ENCODE measurements at places on chromosomes 13 and 19. TPM values are rescaled to one million over a fixed set of nuclear protein-coding genes. Genes with fewer than 3 reads are reported as not detected.

- H3K27me3 ChIP-seq, result no peaks in the 10 kb centered on the region
- no peak overlapping the region for H3K4me3 ChIP-seq
- peaks cover 15% of the 10 kb centered on the region for H3K36me3 ChIP-seq
- no peak for DNase-seq
Measured at GRCh38 chr13:100102042-100102441, 13.1 kb downstream of the PCCA start.

DNA sequence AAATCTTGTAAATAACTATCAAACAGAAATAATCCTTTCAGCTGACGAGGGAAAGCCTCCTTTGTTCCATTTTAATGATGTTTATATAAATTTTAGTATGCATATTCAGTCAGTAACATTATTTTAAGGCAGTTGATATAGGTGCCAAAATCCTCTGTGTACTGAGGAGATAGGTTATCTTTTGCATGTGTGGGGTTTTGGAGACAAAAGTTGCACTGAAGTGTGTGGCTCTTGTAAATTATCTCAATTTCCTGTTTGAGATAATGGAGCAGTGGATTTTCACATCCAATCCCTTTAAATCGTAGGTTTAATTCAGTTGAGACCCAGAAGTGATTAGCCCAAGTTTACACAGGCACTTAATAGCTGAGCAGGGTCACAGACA is 106.6 kb downstream of the RGCC start:
- H3K4me3 ChIP-seq, result no peak overlapping the region
- no peak overlapping the region for H3K27ac ChIP-seq
- H3K36me3 ChIP-seq, result peaks cover 9% of the 10 kb centered on the region
- H3K27me3 ChIP-seq, result peaks cover 7% of the 10 kb centered on the region
- DNase-seq, result no peak
- peaks cover 50% of the 10 kb centered on the region for H3K4me1 ChIP-seq

SLITRK5 gene
- not detected for total RNA-seq

GRCh38 chr13:32316028-32316339 is 676 bp downstream of the BRCA2 start:
- H3K27me3 ChIP-seq, result no peaks in the 10 kb centered on the region
- peak overlapping the region; percentile 93 for H3K4me3 ChIP-seq
- H3K36me3 ChIP-seq, result no peaks in the 10 kb centered on the region
- no peak for DNase-seq
- H3K4me1 ChIP-seq, result peaks cover 17% of the 10 kb centered on the region

GRCh38 chr13:62525652-62526051 is 1110.0 kb upstream of the PCDH20 start:
- no peak for DNase-seq
- H3K4me3 ChIP-seq, result no peak overlapping the region
- no peaks in the 10 kb centered on the region for H3K4me1 ChIP-seq
- no peak overlapping the region for H3K27ac ChIP-seq
- no peaks in the 10 kb centered on the region for H3K27me3 ChIP-seq

GRCh38 chr13:19090495-19090894 is 91.1 kb downstream of the TUBA3C start:
- peaks cover 10% of the 10 kb centered on the region for H3K36me3 ChIP-seq
- no peak for DNase-seq
- no peaks in the 10 kb centered on the region for H3K4me1 ChIP-seq
- no peak overlapping the region for H3K27ac ChIP-seq
- no peak overlapping the region for H3K4me3 ChIP-seq
- no peaks in the 10 kb centered on the region for H3K27me3 ChIP-seq

ZNF547 gene
- total RNA-seq, result 1.6 TPM

- H3K4me3 ChIP-seq, result no peak overlapping the region
- no peak overlapping the region for H3K27ac ChIP-seq
- H3K4me1 ChIP-seq, result no peaks in the 10 kb centered on the region
- H3K36me3 ChIP-seq, result peaks cover 15% of the 10 kb centered on the region
- no peaks in the 10 kb centered on the region for H3K27me3 ChIP-seq
- no peak for DNase-seq
Measured at GRCh38 chr19:29819300-29819699, 7.5 kb downstream of the CCNE1 start.

- no peak for DNase-seq
- peaks cover 31% of the 10 kb centered on the region for H3K36me3 ChIP-seq
- no peak overlapping the region for H3K4me3 ChIP-seq
Measured at GRCh38 chr13:101522607-101523006, 70.1 kb downstream of the ITGBL1 start.

RAD23A gene
- total RNA-seq, result 130 TPM

DNA sequence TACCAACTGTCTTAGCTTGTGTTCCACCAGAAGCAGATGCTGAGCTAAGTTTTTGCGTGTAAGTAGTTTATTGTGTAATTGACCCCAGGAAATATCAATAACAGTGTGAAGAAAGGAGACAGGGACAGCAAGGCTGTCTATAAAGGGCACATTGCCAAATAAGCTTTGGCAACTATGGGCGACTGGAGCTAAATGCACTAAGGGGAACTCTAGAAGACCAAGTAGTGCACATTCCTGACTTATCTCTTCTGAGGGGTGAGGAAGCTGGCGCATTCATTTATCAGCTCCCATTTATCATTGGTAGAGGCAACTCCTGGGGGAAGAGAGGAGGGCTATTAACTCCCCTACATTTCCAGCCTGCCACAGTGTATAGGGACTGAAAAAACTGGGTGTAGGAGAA is 135.0 kb downstream of the DLEU7 start:
- no peaks in the 10 kb centered on the region for H3K36me3 ChIP-seq
- DNase-seq, result no peak
- H3K27me3 ChIP-seq, result peaks cover 8% of the 10 kb centered on the region
- no peaks in the 10 kb centered on the region for H3K4me1 ChIP-seq

ZNF93 gene
- 4.8 TPM for total RNA-seq

DNA sequence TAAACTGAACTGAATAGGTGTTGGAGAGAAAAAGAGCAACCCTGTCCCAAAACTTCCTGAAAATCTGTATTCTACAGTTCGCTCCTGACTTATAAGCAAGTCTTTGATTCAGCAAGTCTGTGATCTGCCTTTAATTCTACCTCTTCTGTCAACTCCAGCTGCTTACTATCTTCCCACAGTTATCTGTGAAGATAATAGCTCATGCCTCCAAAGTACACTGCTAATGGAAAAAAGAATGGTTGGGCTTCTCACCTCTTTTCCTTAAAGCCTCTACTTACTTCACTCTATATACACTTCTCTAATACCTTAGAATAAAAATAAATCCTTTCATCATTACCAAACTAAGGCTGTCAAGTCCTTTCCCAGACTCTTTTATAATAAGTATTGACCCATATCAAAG is 391.5 kb upstream of the MIR17HG start:
- no peaks in the 10 kb centered on the region for H3K27me3 ChIP-seq
- DNase-seq, result no peak
- no peaks in the 10 kb centered on the region for H3K4me1 ChIP-seq
- H3K36me3 ChIP-seq, result no peaks in the 10 kb centered on the region
- H3K4me3 ChIP-seq, result no peak overlapping the region

NUP58 gene
- total RNA-seq, result 46.8 TPM

C19orf33 gene
- total RNA-seq, result not detected

GRCh38 chr19:46435009-46435408 is 6.3 kb upstream of the PNMA8C start:
- DNase-seq, result no peak
- H3K4me3 ChIP-seq, result no peak overlapping the region
- H3K27ac ChIP-seq, result no peak overlapping the region
- no peaks in the 10 kb centered on the region for H3K27me3 ChIP-seq
- H3K36me3 ChIP-seq, result no peaks in the 10 kb centered on the region
- H3K4me1 ChIP-seq, result no peaks in the 10 kb centered on the region

DNA sequence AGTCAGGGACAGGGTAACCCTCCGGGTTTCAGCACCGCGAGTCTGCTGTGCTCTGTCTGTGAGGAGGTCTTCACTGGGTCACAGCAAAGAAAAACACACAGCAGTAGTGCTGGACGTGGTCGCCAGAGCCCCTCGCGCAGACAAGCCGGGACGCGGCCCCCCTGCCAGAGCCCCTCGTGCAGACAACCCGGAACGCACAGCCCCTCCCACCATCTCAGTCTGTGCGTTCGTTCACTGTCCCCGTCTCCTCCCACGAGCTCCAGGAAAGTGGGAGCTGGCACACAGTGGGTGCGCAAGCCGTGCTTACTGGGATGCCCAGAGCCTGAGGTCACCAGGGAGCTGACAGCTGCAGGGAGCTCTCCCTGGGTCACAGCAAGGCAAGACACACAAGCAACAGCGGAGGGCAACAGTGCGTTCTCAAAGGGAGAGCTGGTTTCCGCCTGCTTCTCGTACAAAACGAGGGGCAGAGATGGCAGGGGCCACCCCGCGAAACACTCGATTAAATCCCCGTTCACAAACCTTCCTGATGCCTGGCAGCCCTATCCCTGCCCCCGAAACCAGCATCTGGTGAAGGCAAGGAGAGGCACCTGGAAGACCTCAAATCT is 3.2 kb upstream of the PLPP2 start:
- peaks cover 15% of the 10 kb centered on the region for H3K27me3 ChIP-seq
- DNase-seq, result no peak
- no peak overlapping the region for H3K27ac ChIP-seq

DNA sequence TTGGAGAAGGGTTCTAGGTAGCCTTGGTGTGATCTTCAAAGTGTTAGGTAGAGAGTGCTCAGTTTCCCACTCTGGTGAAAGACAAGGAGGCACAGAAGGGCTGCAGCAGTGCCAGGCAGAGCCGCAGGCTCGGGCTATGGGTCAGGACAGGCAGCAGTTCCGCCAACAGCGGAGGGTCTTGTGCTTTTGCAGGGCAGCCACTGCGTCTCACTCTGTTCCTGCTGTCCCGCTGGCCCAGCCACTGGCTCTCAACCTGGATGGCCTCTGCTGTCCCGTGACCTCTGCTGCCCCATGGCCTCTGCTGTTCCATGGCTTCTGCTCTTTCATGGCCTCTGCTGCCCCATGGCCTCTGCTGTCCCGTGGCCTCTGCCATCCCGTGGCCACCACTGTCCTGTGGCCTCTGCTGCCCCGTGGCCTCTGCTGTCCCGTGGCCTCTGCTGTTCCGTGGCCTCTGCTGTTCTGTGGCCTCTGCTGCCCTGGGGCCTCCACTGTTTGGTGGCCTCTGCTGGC is 175.7 kb downstream of the URI1 start:
- no peak overlapping the region for H3K27ac ChIP-seq
- DNase-seq, result no peak
- H3K4me3 ChIP-seq, result no peak overlapping the region
- H3K36me3 ChIP-seq, result 0 out of 2 replicates have a peak, but pooled peaks cover 3% of the 10 kb centered on the region
- H3K4me1 ChIP-seq, result no peaks in the 10 kb centered on the region

LILRA5 gene
- total RNA-seq, result not detected

DNA sequence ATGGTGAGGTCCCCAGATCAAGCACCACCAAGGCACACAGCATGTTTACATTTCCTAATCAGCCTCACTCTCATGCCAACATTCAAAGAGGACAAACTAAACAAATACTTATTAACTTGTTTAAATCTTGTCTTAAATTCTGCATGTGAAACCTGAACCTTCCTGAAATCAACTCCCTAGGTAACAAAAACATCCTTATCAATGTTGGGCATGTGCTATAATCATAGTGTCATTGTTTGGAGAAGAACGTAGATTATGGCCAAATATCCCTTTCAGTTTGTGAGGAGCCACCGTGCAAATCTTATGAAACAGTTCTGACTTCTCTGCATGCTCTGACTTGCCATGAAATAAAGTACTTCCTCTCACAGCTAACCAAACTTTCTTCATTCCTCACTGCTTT is 123.8 kb downstream of the NDFIP2 start:
- no peak overlapping the region for H3K4me3 ChIP-seq
- H3K36me3 ChIP-seq, result no peaks in the 10 kb centered on the region
- no peak overlapping the region for H3K27ac ChIP-seq
- H3K4me1 ChIP-seq, result no peaks in the 10 kb centered on the region
- no peak for DNase-seq
- no peaks in the 10 kb centered on the region for H3K27me3 ChIP-seq

- no peak overlapping the region for H3K27ac ChIP-seq
- H3K4me1 ChIP-seq, result peaks cover 7% of the 10 kb centered on the region
- DNase-seq, result no peak
Measured at GRCh38 chr19:53057904-53058580, 13.5 kb downstream of the ERVV-2 start.

KLK14 gene
- total RNA-seq, result 0.21 TPM

- peaks cover 28% of the 10 kb centered on the region for H3K36me3 ChIP-seq
- H3K4me3 ChIP-seq, result peak overlapping the region; percentile 92
- peaks cover 62% of the 10 kb centered on the region for H3K4me1 ChIP-seq
- H3K27me3 ChIP-seq, result peaks cover 57% of the 10 kb centered on the region
- peak overlapping the region; percentile 91 for H3K27ac ChIP-seq
Measured at GRCh38 chr19:39410831-39411080, 1.7 kb upstream of the PLEKHG2 start.

GRCh38 chr19:17041976-17042375 is 15.4 kb upstream of the CPAMD8 start:
- peaks cover 11% of the 10 kb centered on the region for H3K27me3 ChIP-seq
- H3K27ac ChIP-seq, result no peak overlapping the region
- no peak overlapping the region for H3K4me3 ChIP-seq
- no peaks in the 10 kb centered on the region for H3K4me1 ChIP-seq
- DNase-seq, result no peak

NEK5 gene
- not detected for total RNA-seq

GRCh38 chr13:99982731-99983498 is 1.3 kb downstream of the ZIC2 start:
- peaks cover 26% of the 10 kb centered on the region for H3K4me1 ChIP-seq
- H3K27ac ChIP-seq, result peak overlapping the region; percentile 46
- peaks cover 5% of the 10 kb centered on the region for H3K36me3 ChIP-seq
- peaks cover 62% of the 10 kb centered on the region for H3K27me3 ChIP-seq
- H3K4me3 ChIP-seq, result peak overlapping the region; percentile 79

XPO4 gene
- 15.0 TPM for total RNA-seq

GRCh38 chr13:36891752-36892151 is 28.3 kb downstream of the SMAD9 start:
- H3K27me3 ChIP-seq, result peaks cover 1% of the 10 kb centered on the region
- peak overlapping the region; percentile 85 for H3K27ac ChIP-seq
- DNase-seq, result no peak
- peak overlapping the region; percentile 60 for H3K4me3 ChIP-seq

ZNF845 gene
- total RNA-seq, result 4.4 TPM

Measured in HFFc6 (cell line).